ENCODE measurements at places on chromosomes 16 and 17.

- no peak for DNase-seq
Observed at GRCh38 chr16:20218093-20218492, 109.2 kb downstream of the GP2 start.

- no peak for DNase-seq
Observed at GRCh38 chr16:7938175-7938574, 605.5 kb downstream of the RBFOX1 start.

DNA sequence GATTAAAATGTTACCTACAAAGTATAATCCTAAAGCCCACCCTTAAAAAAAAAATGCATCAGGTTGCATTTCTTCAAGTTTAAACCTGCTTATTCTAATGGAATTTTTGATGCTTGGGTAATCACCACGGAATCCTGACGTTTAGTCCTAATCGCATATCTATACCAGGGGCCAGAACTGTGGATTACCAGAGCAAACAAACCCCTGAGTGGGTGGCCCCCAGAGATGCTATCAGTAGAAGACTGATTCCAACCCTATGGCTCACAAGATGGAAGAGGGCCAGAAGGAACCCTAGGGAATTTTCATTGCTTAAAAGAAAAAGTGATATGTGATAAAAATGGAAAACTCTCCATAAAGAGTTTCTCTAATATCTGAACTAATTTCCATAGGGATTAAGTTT is 152.2 kb upstream of the NOG start:
- no peak for DNase-seq

- DNase-seq: no peak
Observed at GRCh38 chr17:40936976-40937375, 470 bp downstream of the KRT23 start.
